ENCODE measurements at places on chromosomes 4 and X.

GRCh38 chr4:1473718-1474117 is 67.5 kb upstream of the NKX1-1 start:
- DNase-seq, result no peak
- H3K27ac ChIP-seq, result no peak overlapping the region
- H3K4me3 ChIP-seq, result no peak overlapping the region

- no peak overlapping the region for H3K4me3 ChIP-seq
- no peaks in the 10 kb centered on the region for H3K36me3 ChIP-seq
- DNase-seq, result no peak
- no peak overlapping the region for H3K27ac ChIP-seq
- H3K27me3 ChIP-seq, result no peaks in the 10 kb centered on the region
Measured at GRCh38 chr4:121448231-121448630, 67.4 kb upstream of the QRFPR start.

GRCh38 chrX:91414713-91415112 is 19.9 kb upstream of the PABPC5 start:
- H3K36me3 ChIP-seq, result no peaks in the 10 kb centered on the region
- H3K4me3 ChIP-seq, result no peak overlapping the region
- no peak overlapping the region for H3K27ac ChIP-seq
- H3K27me3 ChIP-seq, result no peaks in the 10 kb centered on the region

DNA sequence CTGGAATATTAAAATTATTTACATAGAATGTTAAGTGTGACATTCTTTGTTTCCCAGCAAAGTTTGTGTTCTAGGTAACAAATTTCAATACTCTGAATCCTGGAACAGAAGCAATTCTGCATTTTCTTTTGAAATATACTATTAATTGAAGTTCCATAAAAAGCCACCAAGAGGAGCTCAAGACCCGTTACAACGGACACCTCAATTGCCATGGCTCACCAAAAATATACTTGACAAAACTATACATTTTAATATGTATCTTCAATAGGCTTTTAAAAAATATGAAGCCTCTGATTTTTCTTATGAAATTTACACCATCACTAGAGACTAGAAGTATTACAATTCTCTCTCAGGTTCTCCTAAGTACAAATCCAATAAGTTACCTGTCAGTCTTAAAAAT is 111.4 kb downstream of the NYX start:
- H3K27me3 ChIP-seq, result no peaks in the 10 kb centered on the region
- H3K27ac ChIP-seq, result no peak overlapping the region
- DNase-seq, result no peak
- peaks cover 8% of the 10 kb centered on the region for H3K4me1 ChIP-seq

- H3K36me3 ChIP-seq, result peaks cover 13% of the 10 kb centered on the region
- peak overlapping the region; percentile 43 for H3K27ac ChIP-seq
- H3K4me3 ChIP-seq, result no peak overlapping the region
- H3K4me1 ChIP-seq, result peaks cover 53% of the 10 kb centered on the region
Measured at GRCh38 chr4:169437299-169438047, 166.7 kb upstream of the SH3RF1 start.

DNA sequence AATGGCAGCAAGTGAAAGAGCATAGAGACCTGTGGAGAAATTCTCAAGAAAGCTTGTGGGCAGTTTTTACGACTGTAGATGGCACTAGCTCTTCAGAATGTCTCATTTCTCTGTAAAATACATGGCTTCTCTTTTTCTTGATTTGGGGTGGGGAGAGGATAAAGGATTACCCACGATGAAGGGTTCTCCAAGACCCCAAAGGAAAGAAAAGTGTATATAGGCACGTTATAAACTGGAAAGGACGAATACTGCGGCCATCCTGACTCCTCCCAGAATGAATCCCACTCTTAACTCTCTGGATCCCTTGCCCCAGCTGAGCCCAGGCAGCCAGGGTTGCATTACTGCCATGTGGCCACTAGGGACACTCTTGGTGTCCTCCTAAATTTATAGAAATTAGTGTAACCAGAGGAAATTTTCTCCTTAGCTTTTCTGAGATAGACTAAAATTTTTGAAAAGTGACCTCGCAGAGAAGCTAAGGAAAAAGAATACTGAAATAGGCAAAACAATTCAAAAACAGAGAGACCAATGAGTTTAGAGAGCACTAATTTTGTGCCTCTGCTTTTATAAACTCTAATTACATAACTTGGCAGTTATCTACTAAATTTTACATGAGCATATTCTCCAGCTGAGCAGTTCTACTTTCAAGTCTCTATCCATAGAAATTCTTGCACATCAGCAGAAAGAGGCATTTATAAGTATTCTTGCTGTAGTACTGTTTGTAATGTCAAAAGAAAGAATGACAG is 37.8 kb upstream of the PCDH19 start:
- H3K4me3 ChIP-seq, result no peak overlapping the region
- peaks cover 11% of the 10 kb centered on the region for H3K27me3 ChIP-seq
- DNase-seq, result no peak
- H3K27ac ChIP-seq, result no peak overlapping the region

GRCh38 chr4:119233750-119234149 is 21.2 kb downstream of the USP53 start:
- H3K4me3 ChIP-seq, result peak overlapping the region; percentile 18
- no peaks in the 10 kb centered on the region for H3K27me3 ChIP-seq
- H3K36me3 ChIP-seq, result peaks cover 13% of the 10 kb centered on the region

DNA sequence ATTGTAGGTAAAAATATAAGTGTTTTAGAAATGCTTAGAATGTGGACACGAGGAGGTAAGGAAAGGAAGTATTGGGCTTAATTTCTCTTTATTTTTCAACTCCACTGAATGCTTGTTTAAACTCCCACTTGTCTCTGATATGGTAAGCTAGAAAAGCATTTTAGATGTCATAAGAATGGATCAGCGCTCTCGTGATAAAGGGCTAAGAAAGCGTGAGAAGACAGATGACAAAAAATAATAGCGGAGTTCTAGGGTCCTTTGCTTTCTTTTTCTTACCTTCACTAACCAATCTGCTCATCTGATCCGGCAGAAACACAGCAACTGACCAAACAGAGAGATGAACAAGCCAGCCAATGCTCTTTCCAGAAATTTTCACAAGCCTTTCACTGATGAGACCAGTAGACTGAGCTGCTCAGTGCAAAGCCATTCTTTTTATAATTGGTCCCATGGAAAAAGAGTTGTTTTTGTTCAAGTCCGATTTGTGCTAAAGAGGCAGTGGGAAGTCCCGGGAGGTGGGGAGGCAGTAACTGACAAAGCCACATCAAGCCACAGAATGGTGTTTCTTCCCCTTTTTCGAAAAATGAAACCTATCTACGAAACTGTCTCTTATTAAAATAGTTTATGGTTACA is at the start of gene TASL:
Gene TASL (minus strand): TSS at position 405 of the 630 bp plus-strand sequence. CDS start 17,411 bp downstream, outside the sequence.
- no peaks in the 10 kb centered on the region for H3K27me3 ChIP-seq
- peaks cover 25% of the 10 kb centered on the region for H3K4me1 ChIP-seq
- H3K27ac ChIP-seq, result peak within 1 kb of the TSS; percentile 98
- H3K36me3 ChIP-seq, result peaks cover 18% of the 10 kb centered on the region
- DNase-seq, result peak; percentile 67

GRCh38 chrX:78747489-78747888 is at the start of gene LPAR4:
Gene LPAR4 (plus strand): TSS chrX:78747720. CDS start chrX:78754870, 7,150 bp downstream.
- no peaks in the 10 kb centered on the region for H3K36me3 ChIP-seq
- H3K27ac ChIP-seq, result no peak within 1 kb of the TSS
- no peaks in the 10 kb centered on the region for H3K27me3 ChIP-seq
- no peak within 1 kb of the TSS for H3K4me3 ChIP-seq
- DNase-seq, result no peak
- H3K4me1 ChIP-seq, result no peaks in the 10 kb centered on the region

DNA sequence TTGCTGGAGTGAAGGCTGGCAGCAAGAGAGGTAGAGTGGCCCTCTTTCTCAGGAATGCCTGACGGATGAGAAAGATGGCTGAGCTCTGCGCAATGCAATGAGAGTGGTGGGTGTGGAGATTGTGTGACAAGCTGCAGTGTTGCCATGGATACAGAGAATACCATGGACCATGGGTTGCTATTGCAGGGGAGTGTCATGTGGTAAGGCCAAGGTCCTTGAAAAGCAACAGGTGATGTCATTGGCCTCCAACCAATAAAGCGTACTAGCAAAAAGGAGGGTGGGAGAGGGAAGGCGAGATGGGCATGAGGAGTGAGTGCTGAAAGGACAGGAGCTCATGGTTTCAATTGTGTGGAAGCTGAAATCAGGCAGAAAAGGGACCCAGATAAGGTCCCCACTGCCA is 1.8 kb downstream of the PNMA5 start:
- H3K27me3 ChIP-seq, result peaks cover 8% of the 10 kb centered on the region
- peaks cover 10% of the 10 kb centered on the region for H3K4me1 ChIP-seq
- H3K27ac ChIP-seq, result no peak overlapping the region
- H3K4me3 ChIP-seq, result no peak overlapping the region

DNA sequence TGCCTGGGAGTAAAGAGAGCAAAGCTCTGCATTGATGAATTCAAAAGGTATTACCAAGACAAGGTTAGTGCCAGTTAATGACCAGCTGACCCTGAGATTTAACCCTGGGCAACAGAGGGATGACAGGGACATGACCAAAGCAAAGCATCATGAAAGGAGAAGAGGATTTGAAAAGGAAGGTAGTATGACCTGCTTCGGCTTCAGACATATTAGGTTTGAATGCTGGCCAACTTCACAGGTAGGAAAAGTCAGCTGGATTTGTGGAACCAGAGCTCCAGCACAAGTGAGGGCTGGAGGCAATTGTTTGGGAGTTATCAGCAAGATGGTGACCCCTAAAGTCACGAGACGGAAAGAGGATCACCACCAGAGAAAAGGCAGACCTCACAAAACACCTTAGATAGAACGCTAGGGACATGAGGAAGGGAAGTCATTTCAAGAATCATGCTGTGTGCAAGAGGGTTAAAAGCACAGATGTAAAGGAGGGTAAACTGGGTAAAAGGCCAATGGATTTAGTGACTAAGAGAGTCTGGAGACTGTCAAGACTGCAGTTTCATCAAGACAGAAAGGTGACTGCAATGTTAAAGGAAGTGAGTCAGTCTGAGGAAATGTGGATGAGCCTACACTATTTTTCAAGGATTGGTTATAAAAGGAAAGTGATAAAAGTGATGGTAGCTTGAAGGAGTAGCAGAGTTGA is 45.6 kb downstream of the SH3RF1 start:
- no peaks in the 10 kb centered on the region for H3K4me1 ChIP-seq
- no peaks in the 10 kb centered on the region for H3K27me3 ChIP-seq
- H3K27ac ChIP-seq, result no peak overlapping the region
- DNase-seq, result no peak
- H3K4me3 ChIP-seq, result no peak overlapping the region

DNA sequence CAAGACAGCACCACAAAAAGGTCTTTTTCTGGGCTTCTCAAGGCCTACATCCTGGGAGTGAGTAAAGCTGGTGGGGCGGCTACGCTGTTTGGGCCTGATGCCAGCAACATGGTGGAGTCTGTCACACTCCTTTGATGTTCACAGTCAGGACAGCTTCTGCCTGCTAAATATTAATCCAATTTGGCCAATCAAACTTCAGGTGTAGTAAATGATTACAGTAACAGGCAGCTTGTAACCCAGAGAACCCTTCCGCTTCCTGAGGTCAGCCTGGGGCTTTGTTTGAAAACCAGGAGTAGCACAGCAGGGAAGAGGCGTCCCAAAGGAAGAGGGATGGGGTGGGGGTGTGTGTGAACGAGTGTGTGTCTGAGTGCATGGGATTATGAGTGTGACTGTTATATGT is 220.4 kb downstream of the MAML3 start:
- H3K4me1 ChIP-seq, result no peaks in the 10 kb centered on the region
- no peak overlapping the region for H3K27ac ChIP-seq
- H3K4me3 ChIP-seq, result no peak overlapping the region
- no peaks in the 10 kb centered on the region for H3K36me3 ChIP-seq
- DNase-seq, result no peak

DNA sequence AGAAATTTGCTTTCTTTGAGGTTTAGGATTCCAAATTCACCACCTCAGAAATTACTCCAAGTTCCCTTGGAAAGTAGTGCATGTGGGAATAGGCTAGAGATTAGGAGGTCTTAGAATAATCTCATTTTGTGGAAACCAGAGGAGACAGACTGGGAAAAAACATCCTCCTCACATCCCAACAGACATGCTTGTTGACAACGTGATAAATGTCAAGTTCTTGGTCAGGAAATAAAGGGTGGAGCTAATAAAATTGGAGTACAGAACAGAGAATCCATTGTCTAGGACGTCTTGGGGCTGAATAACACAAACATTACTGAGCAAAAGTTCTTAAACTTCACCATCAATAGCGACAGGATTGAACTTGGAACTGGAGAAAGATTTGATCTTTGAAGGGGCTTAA is 233.4 kb downstream of the PABPC4L start:
- no peaks in the 10 kb centered on the region for H3K36me3 ChIP-seq
- H3K27me3 ChIP-seq, result no peaks in the 10 kb centered on the region
- H3K27ac ChIP-seq, result no peak overlapping the region
- H3K4me3 ChIP-seq, result no peak overlapping the region
- no peak for DNase-seq

DNA sequence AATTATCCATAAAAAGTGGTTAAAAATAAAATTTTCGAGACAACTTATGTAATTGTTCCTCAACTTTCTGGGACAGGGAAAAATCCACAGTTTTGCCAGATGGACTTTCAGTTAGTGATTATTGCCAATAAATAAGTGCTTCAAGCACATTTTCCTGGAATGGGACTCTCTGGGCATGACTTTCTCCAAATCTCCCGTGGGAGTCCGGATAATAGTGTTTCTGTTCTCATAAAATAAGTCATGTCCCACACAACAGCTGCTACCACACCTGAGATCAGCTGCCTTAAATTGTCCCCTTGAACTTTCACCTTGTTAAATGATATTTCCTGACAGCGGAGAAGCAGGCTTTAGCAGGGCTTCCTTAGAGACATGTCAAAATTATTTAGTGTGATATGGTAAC is 133.4 kb upstream of the NAP1L5 start:
- no peak overlapping the region for H3K4me3 ChIP-seq
- no peaks in the 10 kb centered on the region for H3K36me3 ChIP-seq
- no peaks in the 10 kb centered on the region for H3K4me1 ChIP-seq
- no peak overlapping the region for H3K27ac ChIP-seq

DNA sequence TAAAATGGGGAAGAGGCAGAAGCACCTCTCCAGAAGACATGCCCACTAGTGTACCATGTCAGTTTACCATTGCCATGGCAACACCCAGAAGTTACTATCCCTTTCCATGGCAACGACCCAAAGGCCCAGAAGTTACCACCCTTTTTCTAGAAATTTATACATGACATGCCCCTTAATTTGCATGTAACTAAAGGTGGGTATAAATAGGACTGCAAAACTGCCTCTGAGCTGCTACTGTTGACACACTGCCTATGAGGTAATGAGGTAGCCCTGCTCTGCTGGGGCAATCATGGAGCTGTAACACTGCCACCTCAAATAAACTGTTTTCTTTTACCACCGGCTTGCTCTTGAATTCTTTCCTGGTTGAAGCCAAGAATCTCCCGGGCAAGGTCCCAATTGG is 13.9 kb upstream of the BEX4 start:
- no peak overlapping the region for H3K27ac ChIP-seq
- H3K4me1 ChIP-seq, result no peaks in the 10 kb centered on the region
- H3K4me3 ChIP-seq, result no peak overlapping the region
- no peaks in the 10 kb centered on the region for H3K27me3 ChIP-seq
- DNase-seq, result no peak

- DNase-seq, result no peak
- no peaks in the 10 kb centered on the region for H3K4me1 ChIP-seq
- H3K36me3 ChIP-seq, result no peaks in the 10 kb centered on the region
Measured at GRCh38 chr4:36493251-36493650, 211.8 kb downstream of the DTHD1 start.

- no peak overlapping the region for H3K27ac ChIP-seq
- no peak for DNase-seq
- H3K36me3 ChIP-seq, result no peaks in the 10 kb centered on the region
- no peaks in the 10 kb centered on the region for H3K4me1 ChIP-seq
Measured at GRCh38 chr4:16297003-16297402, 70.7 kb upstream of the TAPT1 start.

GRCh38 chrX:72393836-72394517 is 88.3 kb upstream of the CITED1 start:
- H3K4me1 ChIP-seq, result no peaks in the 10 kb centered on the region
- no peak overlapping the region for H3K4me3 ChIP-seq
- H3K36me3 ChIP-seq, result peaks cover 2% of the 10 kb centered on the region
- H3K27me3 ChIP-seq, result no peaks in the 10 kb centered on the region
- DNase-seq, result no peak
